Fibroblast of mammary gland (primary cell): ENCODE measurements at places on chromosomes 6 and 20.

DNA sequence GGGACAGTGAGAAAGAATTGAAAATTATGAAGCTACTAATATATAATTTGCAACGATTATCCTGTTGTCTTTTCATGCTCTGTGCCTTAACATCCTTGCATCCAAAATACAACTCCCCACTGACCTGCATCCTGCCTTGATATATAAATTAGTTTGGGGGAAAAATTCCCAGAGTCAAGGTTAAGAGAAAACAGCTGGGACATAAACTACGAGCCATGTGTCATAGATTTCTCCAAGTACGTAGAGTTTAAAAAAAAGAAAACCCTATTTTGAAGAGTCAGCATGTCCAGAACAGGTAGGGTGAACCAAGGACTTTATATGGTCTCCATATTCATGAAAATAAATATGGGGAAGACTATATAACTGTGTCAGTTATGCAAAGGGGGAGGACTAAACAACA lies 123.8 kb upstream of the MARCKS start:
- peak; percentile 51 for DNase-seq

DNA sequence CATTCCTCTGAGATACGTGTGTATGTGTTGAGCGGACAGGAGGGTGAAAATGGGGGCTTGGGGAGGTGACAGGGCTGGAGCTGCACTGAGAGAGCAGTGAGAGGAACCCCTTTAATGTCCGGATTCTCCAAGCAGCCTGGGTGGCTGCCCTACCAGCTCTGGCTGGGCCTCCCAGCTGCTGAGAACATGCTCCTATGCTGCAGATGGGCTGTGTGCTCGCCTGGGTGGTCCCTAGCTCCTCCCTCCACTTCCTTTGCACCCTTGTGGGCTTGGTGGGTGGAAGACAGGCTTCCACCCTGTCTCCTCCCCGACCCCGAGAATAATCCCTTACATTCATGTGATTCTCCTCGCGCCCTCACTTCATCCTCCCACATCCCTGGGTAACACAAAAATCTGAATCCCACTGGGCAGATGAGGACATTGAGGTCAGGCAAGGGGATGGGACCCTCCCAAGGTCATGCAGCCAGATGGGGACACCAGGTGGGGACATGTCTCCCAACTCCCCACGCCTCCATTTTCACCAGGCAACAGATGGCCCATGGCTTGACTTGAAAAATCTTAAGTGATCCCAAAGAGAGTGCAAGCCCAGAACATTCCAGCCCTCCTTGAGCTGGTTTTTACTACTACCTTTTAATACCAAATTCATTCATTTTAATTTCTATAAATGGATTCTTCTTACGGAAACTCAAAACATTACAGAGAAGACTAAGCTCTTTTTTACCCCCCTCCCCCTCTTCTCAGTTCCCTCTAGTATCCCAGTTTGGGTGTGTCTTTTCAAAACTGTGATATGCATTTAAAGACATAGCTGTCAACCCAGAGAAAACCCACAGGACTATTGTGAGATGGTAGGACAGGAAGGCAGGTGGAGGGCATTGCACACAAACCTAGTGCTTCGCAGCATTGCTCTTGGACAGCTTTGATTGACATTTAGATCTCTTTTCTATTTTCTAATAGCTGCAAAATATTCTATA lies 5.0 kb upstream of the PDRG1 start:
- no peak for DNase-seq

- DNase-seq, result no peak
These were observed 693 bp downstream of the HLA-F start for GRCh38 chr6:29723666-29724588.

- no peak for DNase-seq
These were observed 35.1 kb downstream of the MGME1 start for GRCh38 chr20:18003897-18004296.

GRCh38 chr6:4728926-4729325 lies 47.3 kb upstream of the CDYL start:
- DNase-seq, result no peak

GRCh38 chr6:101595276-101595675 lies 201.8 kb downstream of the GRIK2 start:
- no peak for DNase-seq

GRCh38 chr6:127198549-127198948 lies 68.1 kb upstream of the RNF146 start:
- peak; percentile 88 for DNase-seq

- DNase-seq, result no peak
These were observed 55.4 kb downstream of the IPCEF1 start for GRCh38 chr6:154301086-154301625.

DNA sequence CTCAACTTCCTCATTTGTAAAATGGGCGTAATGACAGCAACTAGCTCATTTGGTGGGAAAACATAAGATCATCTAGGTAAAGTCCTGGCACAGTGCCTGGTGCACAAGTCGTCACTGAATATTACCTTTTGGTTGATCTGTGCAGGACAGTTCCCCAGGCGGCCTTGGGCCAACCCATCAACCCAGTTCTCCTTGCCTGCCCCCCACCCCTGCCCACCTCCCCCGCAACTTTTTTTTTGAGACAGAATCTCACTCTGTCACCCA lies 99.2 kb downstream of the JPH2 start:
- DNase-seq, result no peak

GRCh38 chr6:228881-229651 lies 63.2 kb upstream of the DUSP22 start:
- DNase-seq, result no peak

DNA sequence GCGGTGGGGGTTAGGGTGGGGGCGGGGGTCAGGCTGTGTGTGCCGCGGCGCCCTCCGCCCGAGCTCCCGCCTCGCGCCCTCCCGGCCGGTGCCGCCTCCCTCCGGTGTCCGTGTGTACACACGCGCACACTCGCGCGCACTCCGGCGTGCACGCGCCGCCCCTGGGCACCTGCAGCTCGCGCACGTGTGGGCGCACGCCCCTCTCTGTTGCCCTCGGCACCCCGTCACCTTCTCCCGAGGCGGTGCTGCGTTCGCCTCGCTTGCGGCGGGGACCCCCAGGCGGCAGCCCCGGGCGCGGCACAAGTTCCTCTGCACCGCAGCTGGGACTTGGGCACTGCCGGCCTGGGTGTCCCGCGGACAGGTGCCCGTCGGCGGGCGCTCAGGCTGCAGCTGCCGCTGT lies 525 bp downstream of the MACROD2 start:
- no peak for DNase-seq
